Stimulated activated CD4-positive, alpha-beta T cell treated with anti-CD3 and anti-CD28 coated beads, Interleukin-4, amount 100 ng/mL, for 4 hours (primary cell): ENCODE measurements at places on chromosomes 12 and 14.

DNA sequence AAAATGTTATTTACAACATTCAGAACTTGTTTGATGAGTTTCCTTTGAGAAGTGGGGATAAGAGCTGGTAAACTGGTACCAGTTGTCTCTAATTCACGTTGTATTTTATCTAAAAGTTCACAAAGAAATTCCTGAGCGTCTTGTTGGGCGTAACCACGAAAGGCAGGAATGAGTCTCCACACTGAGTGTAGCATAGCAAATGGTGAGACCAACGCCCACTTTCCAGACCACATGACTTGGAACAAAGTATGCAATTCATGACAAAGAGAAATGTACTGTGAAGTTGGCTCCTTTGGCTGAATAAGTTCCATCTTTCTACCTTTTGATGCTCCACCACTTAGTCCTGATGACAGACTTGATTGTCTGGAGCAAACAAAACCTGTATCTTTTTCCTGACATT, 18.4 kb downstream of the USP44 start:
- DNase-seq = no peak

GRCh38 chr14:102215576-102216250, 76.0 kb downstream of the WDR20 start:
- no peak for DNase-seq

DNA sequence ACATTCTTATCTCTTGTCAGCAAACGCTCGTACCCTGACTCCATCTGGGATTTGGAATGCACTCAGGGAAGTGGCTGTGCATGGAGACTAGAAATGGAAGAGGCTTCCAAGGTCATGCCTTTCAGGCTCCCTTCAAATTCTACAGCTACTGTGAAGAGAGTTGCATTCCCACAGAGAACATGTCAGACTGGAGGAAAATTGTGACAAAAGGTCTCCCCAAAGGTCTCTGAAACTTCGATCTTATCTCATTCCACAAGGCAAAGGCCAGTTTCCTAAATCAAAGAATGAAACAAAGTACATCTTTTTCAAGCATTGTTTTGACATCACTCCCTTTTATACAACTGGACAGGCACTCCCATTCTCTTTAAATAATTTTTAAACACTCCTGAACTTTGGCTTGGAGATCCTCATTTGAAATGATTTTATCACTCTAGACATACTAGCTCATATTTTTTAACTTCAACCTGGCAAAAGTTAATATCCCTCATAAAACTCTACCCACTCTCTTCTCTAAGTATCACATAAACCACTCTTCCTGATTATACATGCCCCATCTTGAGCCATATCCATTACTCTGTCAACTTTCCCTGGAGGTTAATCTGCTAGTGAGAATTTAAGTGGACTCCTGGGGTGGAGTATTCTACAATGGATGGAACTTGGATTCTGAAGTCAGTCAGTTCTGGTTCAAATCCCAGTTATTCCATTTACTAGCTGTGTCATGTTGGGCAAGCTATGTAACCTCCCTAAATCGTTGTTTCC, 218.1 kb upstream of the HMGA2 start:
- DNase-seq = no peak

- no peak for DNase-seq
These were observed 1.3 kb upstream of the SYCP3 start for GRCh38 chr12:101740566-101740965.

DNA sequence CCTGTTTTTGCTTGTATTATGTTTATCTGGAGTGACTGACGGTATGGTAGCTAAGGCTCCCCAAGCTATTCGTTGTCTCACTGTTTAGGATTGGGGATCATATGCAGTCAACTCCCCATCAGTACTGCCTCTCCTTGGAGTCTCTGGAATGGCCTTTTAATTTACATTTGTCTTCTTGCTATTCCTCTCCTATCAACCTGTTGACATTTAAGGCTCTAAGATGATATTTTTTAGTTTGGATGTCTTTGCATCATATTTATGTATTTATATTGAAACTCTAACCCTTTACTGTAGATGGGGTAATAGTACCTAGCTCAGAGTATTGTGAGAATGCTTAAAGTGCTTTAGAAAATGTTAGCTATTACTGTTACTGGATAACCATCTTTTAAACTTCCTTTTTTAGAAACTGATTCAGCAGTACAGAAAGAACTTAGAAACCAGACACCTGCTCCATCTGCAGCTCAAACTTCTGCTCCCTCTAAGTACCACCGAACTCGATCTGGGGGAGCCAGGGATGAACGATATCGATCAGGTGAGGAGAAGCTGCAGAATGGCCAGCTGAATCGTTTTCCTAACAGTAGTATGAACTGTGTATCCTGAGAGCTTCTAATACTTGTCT, 123.5 kb upstream of the ATF1 start:
- no peak for DNase-seq

- DNase-seq = no peak
These were observed 554.9 kb upstream of the LRFN5 start for GRCh38 chr14:41051801-41052200.

- no peak for DNase-seq
These were observed 63.9 kb downstream of the DENND5B start for GRCh38 chr12:31527083-31527482.

- DNase-seq = no peak
These were observed 9.2 kb downstream of the PRPH start for GRCh38 chr12:49304161-49304560.

DNA sequence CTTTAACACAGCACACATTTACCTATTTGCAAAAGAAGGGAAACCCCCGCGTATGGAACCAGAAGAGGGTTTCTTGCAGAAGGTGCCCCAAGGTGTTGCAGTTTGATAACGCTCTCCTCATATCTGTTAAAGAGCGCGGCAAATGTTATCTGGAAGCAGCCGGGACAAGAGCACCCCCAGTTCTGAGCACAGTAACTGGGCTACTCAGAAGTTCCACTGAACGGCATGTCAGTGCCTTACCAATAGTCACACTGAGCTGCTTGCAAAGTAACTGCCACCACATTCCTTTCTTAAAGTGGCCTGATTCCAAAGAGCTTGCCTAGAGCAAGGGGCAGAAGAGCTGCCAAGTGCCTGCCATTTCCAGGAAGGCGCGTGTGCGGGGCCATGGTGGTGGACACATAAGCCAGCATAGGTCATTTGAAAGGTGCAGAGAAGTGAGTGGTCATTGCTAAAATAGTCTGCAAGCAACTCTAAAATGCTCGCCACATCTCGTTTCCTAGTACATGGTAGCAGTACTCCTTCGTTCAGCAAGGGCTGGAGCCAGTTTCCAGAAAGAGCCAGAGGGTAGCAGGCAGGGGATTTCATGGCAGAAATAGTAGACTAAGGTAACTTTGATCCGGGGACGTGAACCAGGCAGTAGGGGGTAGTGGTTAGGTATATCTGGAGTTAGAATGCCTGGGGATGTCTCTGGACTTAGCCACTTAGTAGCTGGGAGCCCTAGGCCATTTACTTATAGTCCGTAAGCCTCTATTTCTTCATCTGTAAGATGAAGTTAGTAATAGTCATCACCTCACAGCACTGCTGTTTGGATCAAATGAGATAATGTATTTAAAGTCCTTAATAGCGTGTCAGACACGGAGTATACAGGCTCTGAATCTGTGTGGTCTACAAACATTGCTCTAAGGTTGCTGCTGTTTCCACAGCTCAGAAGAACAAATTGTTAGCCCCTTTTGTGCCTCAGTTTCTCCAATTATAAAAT, 37.6 kb downstream of the SPTB start:
- DNase-seq = no peak

- DNase-seq = no peak
These were observed 23.0 kb downstream of the PRB3 start for GRCh38 chr12:11246489-11246888.

DNA sequence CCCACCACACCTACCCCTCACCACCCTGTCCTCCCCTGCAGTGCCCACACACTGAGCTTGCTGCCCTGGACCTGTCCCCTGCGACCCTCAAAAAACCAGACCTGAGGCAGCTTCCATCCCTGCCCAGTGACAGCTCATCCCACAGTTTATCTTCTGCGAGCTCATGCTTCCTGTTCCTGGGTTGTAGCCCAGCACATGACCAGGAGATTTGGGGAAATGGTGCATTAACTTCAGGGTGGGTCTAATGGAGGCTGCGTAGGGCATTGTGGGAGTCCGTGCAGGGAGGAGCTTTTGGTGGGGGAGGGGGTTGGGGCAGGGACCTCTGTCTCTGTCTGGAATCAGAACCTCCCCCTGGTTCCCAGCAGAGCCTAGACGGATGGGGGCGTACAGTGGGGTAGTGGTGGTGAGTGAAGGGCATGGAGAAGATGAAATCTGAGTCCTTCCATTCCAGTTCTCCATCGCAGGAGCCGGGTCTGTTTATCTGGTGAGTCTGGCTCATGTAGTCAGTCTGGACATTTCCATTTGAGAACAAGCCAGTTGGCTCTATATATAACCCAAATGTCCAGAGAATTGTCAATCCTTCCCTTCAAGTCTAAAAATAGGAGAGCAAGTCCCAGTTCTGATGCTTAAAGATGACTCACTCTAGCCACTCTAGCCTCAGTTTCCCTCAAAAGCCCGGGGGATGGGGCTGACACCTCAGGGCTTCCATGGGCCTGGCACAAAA, 270.9 kb downstream of the CACNA1C start:
- DNase-seq = no peak

- DNase-seq = no peak
These were observed 9.6 kb downstream of the ACTN1 start for GRCh38 chr14:68969278-68970033.

DNA sequence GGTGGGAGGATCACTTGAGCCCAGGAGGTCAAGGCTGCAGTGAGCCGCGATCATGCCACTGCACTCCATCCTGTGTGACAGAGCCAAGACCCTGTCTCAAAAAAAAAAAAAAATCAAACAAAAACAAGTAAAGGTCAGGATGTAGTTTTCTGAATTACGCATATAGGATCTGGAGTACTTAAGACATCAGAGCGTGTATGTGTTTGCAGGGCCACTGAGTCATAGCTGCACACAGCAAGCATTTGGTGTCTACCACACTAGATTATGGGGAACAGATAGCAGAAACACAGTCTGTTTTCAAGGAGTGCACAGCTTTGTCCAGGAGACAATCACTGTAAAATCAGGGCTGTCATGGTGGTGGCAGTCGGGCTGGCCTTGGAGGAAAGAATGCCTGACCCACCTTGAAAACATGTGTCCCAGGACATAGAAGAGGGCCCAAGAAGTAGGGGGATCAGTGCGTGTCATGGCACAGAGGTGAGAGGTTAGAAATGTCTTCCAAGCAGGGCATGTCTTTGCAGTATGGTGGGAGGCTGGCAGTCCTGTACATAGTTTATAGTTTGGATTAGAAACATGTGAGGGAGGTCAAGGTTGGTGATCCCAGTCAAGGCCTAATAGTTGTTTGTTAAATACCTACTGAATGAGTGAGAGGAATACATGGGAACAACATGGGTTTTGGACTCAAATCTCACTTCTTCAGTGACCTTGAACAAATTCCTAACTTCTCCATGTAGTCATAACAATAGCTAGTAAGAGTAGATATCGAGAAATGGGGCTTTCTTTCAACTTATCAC, 23.6 kb upstream of the C12orf71 start:
- DNase-seq = no peak

- DNase-seq = no peak
These were observed 21.9 kb downstream of the CEP170B start for GRCh38 chr14:104886690-104887622.

- DNase-seq = no peak
These were observed 62.6 kb downstream of the PPP2R5E start for GRCh38 chr14:63480599-63480998.

GRCh38 chr14:77098529-77099353, 683 bp downstream of the CIPC start:
- peak; percentile 9 for DNase-seq

DNA sequence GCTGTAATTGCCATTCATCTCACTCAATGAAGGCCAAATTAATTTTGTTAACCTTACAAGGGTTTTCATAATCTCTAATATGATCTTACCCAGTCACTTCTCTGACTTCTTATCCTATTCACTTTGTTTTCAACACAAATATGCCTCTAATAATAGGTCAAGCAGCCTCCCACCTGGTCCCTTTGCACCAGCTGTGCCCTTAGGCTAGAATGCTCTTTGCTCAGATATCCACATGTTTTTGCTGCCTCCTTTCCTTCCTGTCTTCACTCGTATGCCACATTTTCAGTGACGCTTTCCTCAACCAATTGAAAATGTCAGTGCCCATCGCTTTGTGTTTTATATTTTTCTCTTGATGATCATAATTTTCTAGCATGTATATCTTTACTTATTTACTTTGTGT, 106.4 kb upstream of the SYT10 start:
- no peak for DNase-seq

GRCh38 chr12:905261-906031, 44.0 kb downstream of the RAD52 start:
- DNase-seq = no peak

- DNase-seq = no peak
These were observed 14.4 kb downstream of the C12orf76 start for GRCh38 chr12:110033888-110034287.
